NCI-H446 treated with DMSO at 0.1 percent for 48 hours (cell line): ENCODE measurements at places on chromosomes 2 and 18.

DNA sequence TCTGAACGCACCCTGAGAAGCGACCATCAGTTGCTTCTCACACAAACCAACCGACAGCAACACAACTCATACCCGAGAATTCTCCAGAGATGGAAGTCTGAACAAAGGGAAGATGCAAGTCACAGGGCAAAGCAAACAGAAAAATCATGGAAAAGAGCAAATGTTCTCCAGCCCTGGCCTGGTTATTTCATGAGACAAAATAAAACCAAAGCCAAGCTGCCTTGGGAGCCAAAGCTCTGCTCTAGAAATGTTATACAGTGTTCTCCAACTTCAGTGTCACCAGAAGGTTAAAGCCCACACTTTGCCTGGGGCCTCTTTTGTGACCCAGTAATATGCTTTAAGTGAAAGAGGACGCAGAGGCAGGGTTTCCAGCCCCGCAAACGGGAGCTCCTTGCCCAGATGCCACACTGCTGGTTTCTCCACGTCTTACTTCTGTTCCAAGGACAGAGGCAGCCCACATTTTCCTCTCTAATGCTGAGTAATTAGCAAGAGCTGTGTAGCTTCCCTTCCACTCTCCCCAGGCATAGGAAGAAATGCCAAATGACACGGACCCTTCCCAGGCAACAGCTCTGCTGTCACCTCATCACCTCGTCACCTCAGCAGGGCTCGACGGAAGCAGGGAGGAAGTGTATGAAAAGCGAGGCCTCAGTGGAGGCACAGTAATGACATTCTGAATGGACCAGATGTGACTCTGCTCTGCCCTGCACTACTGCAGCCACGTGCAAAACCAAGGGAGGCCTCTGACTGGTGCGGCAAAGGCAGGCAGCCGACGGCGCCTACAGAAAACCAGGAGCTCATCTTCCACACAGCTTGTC lies 64.7 kb downstream of the FBXO15 start:
- no peak for DNase-seq

- no peak for DNase-seq
These were observed 15.3 kb downstream of the PELI1 start for GRCh38 chr2:64128943-64129391.

GRCh38 chr2:51231071-51231470 lies 199.1 kb upstream of the NRXN1 start:
- no peak for DNase-seq

GRCh38 chr2:128721096-128721495 lies 402.4 kb upstream of the HS6ST1 start:
- DNase-seq: no peak

GRCh38 chr2:5694306-5694705 lies 2.1 kb downstream of the SOX11 start:
- DNase-seq: no peak

DNA sequence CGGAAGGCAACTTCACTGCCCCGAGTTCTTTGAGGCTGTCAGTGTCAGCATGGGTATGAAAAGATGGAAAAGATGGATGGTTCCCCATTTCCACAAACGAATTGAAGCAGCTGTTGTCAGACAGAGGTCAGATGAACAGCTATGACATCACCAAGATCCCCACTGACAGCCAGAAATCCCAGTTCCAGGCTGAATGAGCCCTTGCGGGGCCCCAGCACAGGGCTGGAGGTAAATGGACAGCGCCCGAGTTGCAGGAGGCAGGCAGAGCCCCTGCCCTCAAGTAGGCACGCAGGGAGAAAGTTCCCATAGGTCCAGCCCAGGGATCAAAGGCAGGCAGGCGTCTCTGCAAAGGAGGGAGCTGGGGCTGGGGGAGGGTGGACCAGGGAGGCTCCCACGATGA lies 169.5 kb upstream of the AGAP1 start:
- no peak for DNase-seq

GRCh38 chr2:191976436-191976835 lies 129.5 kb upstream of the CAVIN2 start:
- no peak for DNase-seq

GRCh38 chr2:170848587-170848986 lies 31.9 kb downstream of the GAD1 start:
- no peak for DNase-seq

- no peak for DNase-seq
These were observed 75.4 kb downstream of the KLF7 start for GRCh38 chr2:207090389-207090788.

DNA sequence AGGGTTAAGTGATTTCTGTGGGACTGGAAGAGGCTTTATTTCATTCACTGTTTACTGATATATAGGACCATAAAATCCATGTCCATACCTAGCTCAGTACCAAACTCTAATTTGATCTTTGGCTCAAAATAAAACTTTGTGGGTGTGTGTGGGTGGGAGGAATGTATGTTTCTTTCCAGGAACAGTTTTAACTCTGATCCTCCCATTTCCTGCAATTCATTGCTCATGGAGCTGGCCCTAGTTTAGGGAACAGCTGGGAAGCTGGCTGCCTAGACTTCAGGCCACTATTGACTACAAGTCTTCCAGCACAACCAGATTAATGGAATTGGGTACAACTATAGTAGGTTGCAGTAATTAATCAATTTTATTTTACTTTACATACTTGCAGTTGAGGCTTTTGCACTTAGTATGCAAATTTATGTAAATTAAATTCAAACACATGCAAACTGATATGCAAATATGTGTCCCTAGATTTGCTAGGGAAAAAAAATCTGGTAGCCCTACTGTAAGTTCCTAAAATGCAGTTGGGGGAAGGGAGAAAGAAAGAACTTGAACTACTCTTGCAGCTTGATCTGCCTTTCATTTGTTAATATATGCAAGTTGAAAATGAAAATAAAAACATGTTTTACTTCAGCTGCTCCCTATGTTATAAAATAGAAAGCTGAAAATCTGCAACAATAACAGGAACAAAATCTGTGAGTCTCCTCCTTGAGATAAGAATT lies 1070.3 kb upstream of the CELF4 start:
- DNase-seq: no peak

DNA sequence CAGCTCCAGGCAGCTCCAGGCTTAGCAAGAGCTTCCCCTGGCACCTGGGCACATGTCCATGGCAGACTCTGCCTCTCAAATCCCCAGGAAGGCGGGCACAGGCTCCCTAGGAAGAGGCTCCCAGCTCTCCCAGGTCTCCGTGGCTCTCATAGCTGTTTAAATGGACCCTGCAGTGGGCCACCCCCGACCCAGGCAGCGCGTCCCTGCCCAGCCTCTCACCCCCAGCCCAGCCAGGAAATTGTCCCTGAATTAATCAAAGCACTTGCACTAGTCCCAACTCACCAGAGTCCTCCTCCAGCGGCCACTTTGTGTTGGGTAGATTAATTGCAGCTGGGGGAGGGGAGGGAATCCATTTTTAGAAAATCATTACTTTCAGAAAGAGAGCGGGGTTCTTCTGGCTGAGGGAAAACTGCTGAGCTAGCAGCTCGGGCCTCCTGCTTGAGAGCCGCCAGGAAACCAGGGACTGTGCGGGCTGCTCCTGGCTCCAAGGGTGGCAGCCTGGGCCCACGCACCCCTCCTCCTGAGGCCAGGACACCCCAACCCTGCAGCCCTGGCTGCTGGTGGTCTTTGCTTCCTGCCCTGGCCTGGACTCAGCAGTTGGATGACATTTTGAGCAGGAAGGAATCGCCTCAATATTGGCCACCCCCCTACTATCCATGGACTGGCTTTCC lies 36.0 kb downstream of the SMAD7 start:
- no peak for DNase-seq

DNA sequence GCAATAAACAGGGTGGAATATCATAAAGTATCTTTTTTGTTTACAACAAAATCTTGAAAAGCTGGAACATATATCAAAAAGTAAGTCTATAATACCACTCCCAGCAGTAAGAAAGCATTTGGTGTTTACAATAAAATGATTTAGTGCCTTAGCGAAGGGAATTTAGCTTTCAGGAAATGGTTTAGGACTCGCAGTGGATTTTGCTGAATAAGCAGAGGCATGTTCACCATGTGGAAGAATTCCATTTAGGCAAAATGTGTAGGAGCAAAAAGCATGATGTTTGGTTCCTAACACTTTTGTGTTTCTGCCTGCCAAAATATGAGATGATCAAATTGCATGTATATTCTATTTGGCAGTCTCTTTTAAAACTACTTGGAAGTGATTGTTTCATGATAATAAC lies 163.6 kb downstream of the AGPS start:
- DNase-seq: peak; percentile 50

- no peak for DNase-seq
These were observed 344.9 kb downstream of the DCDC2C start for GRCh38 chr2:4047961-4048891.

DNA sequence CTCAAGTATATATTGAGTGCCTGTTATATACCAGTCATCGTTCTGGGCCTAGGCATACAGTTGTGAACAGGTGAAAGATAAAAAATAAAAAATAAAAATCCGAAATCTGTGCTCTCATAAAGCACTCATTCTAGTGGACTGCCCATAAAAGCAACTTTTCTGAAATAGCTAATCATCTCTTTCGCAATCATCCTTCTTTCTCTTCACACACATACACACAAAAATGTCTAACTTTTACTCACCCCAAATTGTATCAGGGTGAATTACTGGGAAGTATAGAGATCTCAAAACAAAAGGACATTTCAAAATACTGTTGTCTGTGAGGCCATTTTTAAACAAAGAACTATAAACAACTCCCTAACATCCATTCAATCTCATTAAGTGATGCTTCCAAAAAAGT lies 29.6 kb upstream of the ORC2 start:
- no peak for DNase-seq

DNA sequence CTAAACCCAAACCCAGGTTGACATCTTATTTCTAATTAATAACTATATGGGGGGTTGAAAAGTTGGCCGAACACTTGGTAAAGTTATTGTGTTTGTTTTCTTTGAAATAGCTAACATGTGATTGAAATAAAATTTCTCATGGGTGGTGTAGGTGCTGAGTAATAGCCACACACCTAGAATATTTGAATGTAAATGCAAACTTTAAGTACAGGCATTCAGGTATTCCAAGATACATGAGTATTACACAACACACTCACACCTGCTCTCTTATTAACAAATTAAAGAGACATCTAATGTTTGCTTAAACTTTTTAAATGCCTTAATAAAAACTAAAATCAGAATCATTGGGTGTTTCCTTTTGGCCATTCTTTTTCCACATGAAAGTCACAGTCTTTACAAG lies 165.5 kb downstream of the EHBP1 start:
- no peak for DNase-seq

DNA sequence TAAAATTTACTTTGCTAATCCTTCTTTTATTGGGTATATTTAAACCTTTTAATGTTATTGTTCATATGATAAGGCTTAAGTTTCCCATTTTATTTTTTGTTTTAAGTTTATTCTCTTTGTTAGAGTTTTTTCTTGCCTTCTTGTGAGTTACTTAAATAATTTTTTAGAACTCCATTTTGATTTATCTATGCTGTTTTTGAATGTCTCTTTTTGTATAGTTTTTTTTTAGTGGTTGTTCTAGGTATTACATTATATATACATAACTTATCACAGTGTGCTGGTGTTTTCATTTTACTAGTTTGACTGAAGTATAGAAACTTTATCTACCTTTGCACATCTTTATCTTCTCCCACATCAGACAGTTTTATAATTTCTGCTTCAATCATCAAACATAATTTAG lies 49.4 kb upstream of the TGFA start:
- DNase-seq: no peak

DNA sequence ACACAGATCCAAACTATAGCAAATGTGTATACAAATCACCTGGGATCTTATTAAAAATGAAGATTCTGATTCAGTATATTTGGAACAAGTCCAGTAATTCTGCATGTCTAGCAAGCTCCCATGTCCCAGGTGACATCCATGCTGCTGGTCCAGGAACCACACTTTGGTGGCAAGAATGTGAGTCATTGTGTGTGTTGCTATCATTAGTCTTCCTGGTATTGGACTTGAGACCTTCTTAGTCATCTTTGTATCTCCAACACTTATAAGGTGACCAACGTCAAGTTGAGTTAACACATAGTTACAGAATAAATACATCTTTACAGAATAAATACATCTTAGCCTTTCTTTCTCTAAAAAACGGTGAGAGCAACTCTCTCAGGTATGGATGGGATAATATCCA lies 107.9 kb upstream of the NDUFV2 start:
- DNase-seq: no peak

DNA sequence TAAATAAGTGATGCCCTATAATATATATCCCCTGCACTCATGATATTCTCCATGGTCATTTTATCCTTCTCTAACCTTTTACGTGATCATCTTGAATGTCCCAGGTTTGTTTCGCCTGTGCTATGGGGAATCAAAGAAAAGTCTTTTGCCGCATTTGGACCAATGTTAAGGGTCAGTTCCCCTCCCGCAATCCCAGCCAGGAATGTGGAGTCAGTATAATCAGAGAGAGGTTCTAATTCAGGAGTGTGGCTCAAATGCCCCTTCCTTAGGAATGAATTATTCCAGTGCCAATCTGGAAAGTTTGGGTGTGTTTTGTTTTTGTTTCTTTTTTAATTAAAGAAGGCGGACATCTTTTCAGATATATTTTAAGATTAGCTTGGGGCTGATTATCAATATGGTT lies 41.8 kb downstream of the PMS1 start:
- DNase-seq: no peak

- no peak for DNase-seq
These were observed 29.2 kb downstream of the GULP1 start for GRCh38 chr2:188320861-188321260.

- no peak for DNase-seq
These were observed 52.0 kb downstream of the ARL4C start for GRCh38 chr2:234444893-234445292.

- no peak for DNase-seq
These were observed 1368.4 kb upstream of the CELF4 start for GRCh38 chr18:38933910-38934510.

DNA sequence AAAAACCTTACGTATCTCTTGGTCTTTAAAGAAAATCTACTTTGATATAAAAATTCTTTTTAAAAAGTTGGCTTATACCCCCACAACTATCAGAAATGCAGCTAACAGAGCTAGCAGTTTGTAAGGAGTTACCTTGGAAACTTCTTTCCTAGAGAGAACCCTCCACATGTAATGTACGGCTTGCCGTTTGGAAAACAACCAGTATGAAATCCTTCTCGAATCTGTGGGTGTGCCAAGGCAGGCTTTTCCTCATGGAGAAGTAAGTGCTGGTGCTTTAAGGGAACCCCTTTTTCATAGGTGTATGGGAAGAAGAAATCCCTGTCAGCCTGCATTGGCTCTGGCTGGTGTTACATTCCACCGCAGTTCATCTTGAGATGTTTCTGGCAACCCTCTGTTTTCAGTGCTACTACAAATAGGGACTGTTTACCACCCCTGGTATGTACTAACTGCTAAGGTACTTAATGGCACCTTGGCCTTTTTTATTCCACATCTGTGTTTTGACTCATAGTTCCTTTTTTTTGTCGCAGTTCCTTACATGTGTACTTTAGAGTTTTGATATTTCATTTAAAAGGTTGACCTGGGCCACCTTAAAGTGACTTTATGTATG lies 248.4 kb downstream of the FHOD3 start:
- no peak for DNase-seq

DNA sequence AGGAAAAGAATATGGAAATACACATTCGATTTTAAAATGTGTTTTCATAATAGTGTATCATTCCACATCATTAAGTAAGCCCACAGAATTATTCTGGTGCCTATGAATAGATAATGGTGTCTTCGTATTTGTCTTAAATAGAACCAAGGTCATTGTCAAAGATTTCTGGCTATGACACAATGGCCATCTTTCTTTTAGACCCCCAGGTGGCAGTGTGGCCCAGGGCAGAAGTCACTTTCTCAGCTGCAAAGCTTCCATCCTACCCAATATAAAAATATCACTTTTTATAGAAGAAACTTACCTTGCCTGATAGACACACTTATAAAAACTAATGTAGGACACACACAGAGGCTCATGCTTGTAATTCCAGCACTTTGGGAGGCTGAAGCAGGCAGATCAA lies 57.5 kb downstream of the ZRANB3 start:
- no peak for DNase-seq

GRCh38 chr2:54513363-54513715 lies 57.2 kb downstream of the SPTBN1 start:
- no peak for DNase-seq
